ENCODE measurements at places on chromosomes 5 and 9.

- DNase-seq = no peak
Observed at GRCh38 chr5:18152671-18153070, 518.4 kb downstream of the TAF11L14 start.

GRCh38 chr9:98989036-98990000, 45.6 kb downstream of the COL15A1 start:
- DNase-seq = no peak

DNA sequence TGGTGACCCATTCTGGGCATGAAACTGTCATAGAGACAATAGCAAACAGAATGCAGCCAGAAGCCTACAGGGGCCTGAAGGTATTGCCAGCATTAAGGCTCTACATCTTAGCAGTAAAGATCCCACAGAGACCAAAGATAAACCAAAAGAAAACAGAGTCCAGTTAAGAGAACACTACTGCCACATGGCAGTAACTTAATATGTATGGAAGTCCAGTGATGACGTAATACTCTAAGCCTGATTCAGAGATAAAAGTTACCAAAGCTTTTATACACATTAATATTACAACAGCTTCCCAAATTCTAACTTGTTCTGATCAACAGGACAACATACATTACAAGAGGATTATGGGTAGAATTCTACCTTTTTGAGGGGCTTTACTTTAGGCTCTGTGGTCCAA, 371.5 kb downstream of the PRELID2 start:
- no peak for DNase-seq

DNA sequence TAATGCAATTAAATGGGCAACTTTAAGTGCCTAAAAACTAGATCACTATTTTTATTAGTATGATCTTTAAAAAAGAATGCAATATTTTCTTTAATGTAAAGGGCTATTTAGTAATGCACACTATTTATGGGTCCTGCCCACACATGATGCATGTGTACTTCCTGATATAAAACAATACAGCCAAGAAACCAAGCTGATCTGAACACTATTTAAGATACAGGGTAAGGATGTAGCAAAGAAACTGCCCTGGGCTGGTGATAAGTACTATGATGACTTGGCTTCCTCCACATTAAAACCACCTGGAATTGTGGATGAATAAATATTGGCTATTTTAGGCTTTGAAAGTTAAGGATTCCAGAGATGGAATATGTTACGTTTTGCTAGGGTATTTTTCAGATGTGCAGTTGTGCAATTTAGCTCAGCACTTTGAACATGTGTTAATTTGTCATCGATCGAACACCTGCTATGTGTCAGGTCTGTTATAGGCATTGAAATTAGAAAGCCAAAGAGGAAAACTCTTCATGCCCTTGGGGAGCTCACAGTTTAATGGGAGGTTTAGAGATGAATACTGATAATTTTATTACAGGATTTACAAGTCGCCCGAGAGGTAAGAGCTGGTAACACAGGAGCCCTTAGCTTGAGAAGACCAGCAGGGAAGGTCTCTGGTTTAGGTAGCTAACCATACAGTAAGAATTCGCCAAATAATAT, 276.7 kb downstream of the PLK2 start:
- no peak for DNase-seq

- DNase-seq = no peak
Observed at GRCh38 chr9:94693485-94694204, 32.9 kb upstream of the AOPEP start.

DNA sequence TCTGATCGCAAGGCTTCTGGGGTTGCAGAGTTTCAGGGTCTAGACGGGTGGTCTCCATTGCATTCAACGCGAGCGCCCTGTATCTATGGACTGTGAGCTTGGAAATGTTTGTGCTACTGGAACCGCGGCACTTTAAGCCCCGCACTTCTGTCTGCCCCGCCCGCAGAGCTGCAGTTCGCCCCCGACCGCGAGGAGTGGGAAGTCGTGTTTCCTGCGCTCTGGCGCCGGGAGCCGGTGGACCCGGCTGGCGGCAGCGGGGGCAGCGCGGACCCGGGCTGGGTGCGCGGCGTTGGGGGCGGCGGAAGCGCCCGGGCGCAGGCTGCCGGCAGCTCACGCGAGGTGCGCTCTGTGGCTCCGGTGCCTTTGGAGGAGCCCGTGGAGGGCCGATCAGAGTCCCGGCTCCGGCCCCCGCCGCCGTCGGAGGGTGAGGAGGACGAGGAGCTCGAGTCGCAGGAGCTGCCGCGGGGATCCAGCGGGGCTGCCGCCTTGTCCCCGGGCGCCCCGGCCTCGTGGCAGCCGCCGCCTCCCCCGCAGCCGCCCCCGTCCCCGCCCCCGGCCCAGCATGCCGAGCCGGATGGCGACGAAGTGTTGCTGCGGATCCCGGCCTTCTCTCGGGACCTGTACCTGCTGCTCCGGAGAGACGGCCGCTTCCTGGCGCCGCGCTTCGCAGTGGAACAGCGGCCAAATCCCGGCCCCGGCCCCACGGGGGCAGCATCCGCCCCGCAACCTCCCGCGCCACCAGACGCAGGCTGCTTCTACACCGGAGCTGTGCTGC, 1.0 kb downstream of the ADAMTS19 start:
- DNase-seq = peak; percentile 61

DNA sequence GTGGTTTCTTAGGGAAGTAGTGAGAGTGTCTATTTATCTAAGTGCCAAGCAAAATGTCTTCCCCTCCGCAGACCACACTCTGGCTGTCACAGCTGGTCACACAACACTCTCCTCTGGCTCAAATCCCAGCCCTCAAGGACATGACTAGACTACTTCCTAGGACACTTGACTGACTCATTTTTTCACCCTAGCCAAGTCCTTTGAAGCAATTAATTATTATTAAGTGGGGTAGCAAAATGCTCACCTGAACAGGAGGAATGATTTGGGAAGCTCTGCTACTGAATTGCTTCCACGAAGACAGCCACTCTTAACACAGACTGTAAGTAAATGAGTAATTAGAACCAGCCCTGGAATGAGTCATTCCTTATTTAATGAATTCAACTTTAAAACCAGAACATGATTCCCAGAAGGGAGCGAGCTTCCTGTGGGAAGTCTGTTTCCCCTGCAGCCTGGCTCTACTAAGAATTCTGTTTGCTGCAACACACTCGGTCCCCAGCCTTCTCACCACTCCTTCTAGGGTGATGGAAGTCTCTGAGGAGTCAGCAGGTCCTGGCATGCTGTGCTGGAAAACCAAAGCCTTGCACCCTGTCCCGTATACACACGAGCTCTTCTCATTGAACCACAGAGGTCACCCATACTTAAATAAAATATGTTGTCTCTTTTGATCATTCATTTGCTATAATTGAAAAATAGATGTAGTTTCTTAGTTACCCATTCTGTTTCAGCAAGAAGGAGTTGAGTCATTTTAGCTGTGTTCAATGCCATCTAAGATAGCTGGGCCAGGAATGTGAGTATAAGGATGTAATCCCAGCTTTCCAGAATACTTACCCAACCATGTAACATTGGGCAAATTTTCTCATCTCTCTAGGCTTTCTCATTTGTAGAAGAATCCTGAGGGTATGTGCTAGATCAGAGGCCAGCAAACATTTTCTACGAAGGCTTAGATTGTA, 218.6 kb upstream of the RASEF start:
- DNase-seq = no peak

- no peak for DNase-seq
Observed at GRCh38 chr5:133990396-133990795, 14.4 kb downstream of the VDAC1 start.

- no peak for DNase-seq
Observed at GRCh38 chr5:41509399-41510175, 814 bp downstream of the PLCXD3 start.

DNA sequence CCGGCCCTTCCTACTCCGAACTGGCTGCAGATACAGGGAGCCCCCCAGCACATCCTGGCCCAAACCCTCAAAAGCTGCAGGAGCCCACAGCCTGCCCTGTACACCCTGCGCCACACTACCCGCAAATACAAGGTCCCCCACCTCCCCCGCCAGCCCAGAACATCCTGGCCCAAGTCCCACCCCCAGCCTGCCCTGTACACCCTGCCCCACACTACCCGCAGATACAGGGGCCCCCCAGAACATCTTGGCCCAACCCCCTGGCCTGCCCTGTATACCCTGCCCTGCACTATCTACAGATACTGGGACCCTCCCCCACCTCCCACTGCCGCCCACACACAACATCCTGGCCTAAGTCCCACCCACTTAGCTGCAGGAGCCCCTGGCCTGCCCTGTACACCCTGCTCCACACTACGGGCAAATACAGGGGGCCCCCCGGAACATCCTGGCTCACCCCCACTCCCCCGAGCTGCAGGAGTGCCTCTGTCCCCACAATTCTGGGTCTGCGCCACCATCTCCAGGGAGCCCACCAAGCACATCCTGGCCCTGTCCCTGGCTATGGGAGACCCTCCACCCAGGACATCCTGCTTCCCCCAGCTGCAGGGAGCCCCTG, 8.3 kb downstream of the LPCAT1 start:
- DNase-seq = no peak

DNA sequence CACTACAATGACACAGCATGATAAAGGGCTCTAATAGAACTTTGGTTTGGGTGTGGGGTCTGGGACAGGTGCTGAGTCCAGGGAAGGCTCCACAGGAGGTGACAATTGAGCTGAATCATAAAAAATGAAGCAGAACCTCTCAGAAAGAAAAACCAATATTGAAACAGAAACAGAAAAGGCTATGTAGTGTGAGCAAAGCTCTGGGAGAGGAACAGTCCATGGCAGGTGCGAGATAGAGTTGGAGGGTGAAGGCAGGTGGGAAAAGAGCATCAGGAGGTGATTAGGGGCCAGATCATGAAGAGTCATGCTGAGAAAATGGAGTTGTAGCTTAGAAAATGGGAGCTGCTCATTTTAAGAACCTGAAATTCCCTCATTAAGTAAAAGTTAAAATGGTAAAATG, 164.9 kb downstream of the KCTD16 start:
- no peak for DNase-seq

DNA sequence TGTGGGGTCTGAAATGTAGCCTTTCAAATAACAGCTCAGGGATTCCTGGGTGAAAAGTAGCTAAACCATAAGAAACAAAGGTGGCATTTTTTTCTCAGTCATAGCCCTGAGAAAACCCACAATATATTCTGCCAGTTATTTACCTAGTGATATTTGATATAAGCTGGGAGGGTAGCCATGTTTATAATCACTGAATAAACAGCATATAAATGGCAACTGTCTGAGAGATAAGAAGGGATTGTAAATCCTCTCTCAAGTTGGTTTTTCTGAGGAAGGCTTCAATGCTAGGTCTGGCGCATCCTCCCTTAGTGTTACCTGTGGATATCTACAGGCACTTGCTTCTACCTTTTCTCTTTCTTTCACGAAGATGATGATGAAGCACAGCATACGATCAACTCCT, 1080.5 kb upstream of the DMAC1 start:
- no peak for DNase-seq

- peak; percentile 9 for DNase-seq
Observed at GRCh38 chr5:66757219-66757833, 161.1 kb downstream of the MAST4 start.

DNA sequence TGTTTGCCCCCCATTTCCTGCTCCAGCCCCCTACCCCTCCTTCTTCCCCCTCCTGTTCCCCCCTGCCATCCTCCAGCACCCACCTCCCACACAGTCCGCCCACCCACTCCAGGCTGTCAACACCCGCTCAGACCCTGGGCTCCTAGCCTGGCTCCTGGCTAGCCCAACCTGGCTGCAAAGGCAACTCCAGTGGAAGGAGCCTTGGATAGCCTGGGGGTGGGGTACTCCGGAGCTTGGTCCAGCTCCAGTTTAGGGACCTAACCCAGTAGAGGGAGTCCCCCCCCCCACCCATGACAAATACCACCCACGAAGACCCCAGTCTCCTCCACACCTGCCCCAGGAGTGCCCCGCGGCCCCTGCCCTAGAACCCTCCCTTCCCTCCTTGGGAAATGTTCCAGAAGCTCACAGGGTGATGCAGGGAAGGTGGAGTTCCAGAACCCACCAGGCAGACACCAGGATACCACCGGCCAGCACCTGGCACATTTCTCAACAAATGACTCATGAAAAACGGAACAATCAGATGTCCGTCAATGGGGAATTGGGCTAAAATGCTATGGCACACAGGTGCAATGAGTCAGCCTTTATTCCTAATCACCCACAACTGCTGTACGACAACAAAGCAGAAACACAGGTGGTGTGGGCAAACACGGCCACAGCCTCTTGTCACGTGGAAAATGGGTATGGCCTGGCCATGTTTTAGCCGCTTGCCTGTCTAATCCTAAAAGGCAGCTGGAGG, 901 bp upstream of the SLC12A7 start:
- no peak for DNase-seq

- DNase-seq = no peak
Observed at GRCh38 chr9:89841456-89841855, 236.6 kb downstream of the GADD45G start.

- no peak for DNase-seq
Observed at GRCh38 chr5:33816791-33817190, 75.0 kb downstream of the ADAMTS12 start.

DNA sequence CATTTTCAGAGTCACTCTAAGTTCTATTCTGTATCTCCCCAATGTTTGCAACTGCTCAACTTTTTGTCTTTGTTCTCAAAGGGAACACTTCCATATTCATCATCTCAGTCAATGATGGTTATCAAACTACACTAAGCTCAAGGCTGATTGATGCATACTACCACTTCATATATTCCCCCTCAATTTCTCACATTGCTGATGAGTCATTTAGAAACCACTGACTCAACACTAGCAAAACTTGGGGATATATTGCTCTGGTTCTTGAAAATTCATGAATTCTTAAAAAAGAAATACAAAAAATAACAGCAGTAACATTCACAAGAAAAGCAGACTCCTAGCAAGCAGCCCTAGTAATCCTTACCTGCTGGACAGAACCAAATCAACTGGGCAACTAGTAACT, 52.2 kb downstream of the ABHD17B start:
- DNase-seq = no peak

GRCh38 chr5:149745-150485, 41.4 kb upstream of the LRRC14B start:
- DNase-seq = no peak

DNA sequence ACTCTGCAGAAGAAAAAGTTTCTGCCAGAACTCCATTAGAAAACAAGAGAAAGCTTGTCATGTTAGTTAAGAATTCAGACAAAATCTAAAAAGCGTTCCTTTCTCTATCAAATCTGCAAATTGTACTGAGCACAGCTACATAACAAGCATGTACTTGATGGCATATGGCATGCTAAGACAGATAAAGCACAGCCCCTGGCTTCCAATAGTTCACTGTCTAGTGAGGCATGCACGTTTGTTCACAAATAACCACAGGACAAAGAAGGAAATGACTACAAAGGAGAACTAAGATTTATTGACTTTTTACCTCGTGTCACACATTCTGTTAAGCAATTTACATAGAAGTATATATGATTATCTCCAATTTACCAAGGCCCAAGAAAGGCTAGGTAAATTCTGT, 518.2 kb upstream of the TLE4 start:
- DNase-seq = no peak

- DNase-seq = no peak
Observed at GRCh38 chr9:114729706-114730105, 47.7 kb upstream of the TEX48 start.

GRCh38 chr5:164861610-164862009, 1356.2 kb downstream of the MAT2B start:
- no peak for DNase-seq

DNA sequence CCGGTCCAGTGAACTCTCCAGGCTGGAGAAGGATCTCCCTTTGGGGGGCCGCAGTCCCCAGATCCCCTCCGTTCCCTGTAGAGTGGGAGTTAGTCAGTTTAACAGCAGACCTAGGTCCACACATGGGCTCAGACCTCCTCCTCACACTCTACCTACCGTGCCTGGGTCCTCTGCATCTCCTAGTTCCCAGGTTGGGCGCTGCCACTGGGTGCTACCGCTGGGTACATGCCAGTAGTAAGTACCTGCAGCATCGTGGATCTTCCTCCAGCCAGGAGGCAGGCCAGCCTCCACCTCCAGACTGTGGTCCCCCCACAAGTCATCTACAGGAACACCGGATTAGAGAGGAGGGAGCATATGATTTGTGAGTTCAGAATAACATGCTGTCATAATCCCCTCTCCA, 802 bp downstream of the APBB3 start:
- no peak for DNase-seq
